ENCODE measurements at places on chromosomes 3 and 15. TPM values are rescaled to one million over a fixed set of nuclear protein-coding genes. Genes with fewer than 3 reads are reported as not detected.

DNA sequence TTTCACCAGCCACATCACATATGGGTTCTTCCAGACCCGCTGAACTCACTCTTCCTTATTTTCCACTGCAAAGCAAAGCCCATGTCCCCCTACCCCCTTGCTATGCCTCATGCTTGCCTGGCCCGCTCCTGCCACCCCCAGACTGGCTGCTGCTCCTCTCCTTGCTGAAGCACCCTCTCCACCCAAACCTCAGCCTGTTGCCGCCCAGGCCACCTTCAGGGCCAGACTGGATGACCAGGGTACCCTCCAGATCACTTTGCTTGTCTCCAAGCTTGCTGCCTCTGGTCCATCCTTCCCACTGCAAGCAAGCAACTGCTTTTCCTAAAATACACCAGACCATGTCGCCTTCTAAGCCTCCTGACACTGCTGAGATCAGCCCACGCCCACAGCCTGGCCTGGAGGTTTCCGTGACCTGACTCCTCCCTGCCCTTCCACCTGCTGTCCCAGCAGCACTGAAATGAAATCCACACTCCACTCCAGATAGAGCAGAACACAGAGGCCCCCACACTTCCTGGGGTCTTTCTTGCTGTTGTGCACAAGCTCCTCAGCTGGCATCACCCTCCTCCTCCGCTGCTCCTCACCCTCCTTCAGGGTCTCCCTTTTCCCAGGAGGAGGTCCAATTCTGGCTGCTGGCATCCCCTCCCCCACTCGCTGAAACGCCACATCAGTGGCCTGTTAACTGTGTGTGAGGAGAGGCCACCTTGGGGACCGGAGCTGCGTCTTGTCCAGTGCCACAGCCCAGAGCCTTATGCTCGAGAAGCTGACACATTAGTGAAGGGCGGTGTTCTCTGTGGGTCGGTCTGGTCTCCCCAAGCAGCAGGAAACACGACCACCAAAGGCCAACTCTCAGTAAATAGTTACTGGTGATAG is 99.1 kb downstream of the ADCY5 start:
- H3K36me3 ChIP-seq: no peaks in the 10 kb centered on the region
- H3K27ac ChIP-seq: no peak overlapping the region
- no peak for DNase-seq
- no peak overlapping the region for H3K4me3 ChIP-seq
- H3K27me3 ChIP-seq: no peaks in the 10 kb centered on the region
- H3K4me1 ChIP-seq: no peaks in the 10 kb centered on the region

DNA sequence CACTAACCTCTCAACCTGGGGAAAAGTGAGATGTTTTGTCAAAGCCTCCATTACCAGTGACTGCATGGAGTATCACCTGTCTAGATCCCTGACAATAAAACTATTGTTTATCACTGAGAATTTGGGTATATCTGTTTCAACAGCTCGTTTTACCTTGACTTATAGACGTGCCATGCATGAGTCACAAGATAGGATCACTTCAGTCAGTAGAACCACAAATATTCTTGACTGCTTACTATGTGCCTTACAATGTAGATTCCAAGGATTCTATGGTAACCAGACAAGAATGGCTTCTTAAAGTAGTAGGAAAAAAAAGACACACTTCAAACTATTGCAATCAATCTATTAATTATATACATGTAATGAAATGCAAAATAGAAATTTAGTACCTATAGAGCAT is 55.7 kb upstream of the GRM7 start:
- no peak overlapping the region for H3K27ac ChIP-seq
- DNase-seq: no peak
- H3K4me1 ChIP-seq: no peaks in the 10 kb centered on the region
- no peaks in the 10 kb centered on the region for H3K36me3 ChIP-seq

- H3K36me3 ChIP-seq: no peaks in the 10 kb centered on the region
- no peaks in the 10 kb centered on the region for H3K4me1 ChIP-seq
- no peak overlapping the region for H3K4me3 ChIP-seq
- no peak overlapping the region for H3K27ac ChIP-seq
Measured at GRCh38 chr3:118348169-118348557, 686.5 kb downstream of the IGSF11 start.

- no peak for DNase-seq
- no peak overlapping the region for H3K4me3 ChIP-seq
- H3K36me3 ChIP-seq: no peaks in the 10 kb centered on the region
Measured at GRCh38 chr15:41990691-41991090, 18.3 kb upstream of the EHD4 start.

DNA sequence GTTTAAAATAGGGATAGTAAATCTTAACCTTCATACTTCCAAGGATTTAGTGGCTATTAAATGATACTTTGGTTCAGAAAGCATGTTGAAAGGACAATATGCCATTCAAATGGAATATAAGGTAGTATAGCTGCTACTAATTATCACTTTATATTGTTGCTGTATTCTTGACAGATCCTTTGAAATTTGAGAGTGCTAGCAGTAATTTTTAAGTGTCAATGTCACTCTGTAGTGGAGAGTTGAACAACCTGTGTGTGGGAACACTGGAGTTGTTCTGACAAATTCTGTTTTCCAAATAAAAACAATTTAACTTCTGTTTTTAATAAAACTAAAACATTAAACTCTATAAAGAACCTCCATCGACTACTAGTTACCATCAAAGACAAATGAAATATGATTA is 565.7 kb downstream of the FGF12 start:
- H3K27ac ChIP-seq: no peak overlapping the region
- H3K27me3 ChIP-seq: no peaks in the 10 kb centered on the region
- H3K4me1 ChIP-seq: no peaks in the 10 kb centered on the region
- no peak overlapping the region for H3K4me3 ChIP-seq
- H3K36me3 ChIP-seq: no peaks in the 10 kb centered on the region
- no peak for DNase-seq

- H3K27me3 ChIP-seq: no peaks in the 10 kb centered on the region
- H3K27ac ChIP-seq: no peak overlapping the region
- DNase-seq: no peak
- no peaks in the 10 kb centered on the region for H3K4me1 ChIP-seq
- H3K4me3 ChIP-seq: no peak overlapping the region
Measured at GRCh38 chr3:191254098-191254873, 55.2 kb downstream of the OSTN start.

DNA sequence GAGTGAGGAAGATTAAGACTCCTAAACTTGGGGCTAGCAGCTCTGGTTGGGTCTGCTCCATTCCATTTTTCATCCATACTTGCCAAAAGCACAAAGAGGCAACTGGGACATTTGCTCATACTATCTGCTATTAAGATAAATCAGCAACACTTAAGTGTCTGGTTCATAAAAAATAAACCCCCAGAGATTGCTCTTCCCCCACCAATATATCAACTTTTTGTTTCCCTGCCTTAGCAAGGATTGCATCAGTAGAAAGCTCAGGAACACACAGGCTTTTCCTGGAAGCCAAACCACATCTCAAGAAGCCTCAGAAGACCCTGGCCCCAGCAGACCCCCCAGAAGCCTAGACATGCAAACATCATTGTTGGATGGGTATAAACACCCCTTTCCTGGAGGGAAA is 232.4 kb upstream of the WNT5A start:
- H3K36me3 ChIP-seq: no peaks in the 10 kb centered on the region
- H3K4me3 ChIP-seq: no peak overlapping the region
- H3K4me1 ChIP-seq: no peaks in the 10 kb centered on the region

DNA sequence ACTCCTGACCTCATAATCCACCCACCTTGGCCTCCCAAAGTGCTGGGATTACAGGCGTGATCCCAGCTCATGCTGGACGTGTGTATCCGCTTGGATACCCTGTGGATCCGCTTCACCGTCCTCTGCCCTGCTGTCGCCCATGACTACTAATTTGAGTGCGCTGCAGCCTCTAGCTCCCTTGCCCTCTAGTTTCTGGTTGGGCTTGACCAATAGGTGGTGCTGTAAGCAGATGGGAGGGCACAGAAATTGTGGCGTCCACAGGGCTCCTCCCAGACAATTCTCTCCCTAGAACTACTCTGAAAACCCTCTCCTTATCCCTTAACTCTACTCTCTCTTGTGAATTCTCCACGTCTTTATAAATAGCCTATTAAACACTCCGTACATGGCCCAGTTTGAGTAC is 36.2 kb downstream of the ZPLD1 start:
- no peak for DNase-seq
- no peaks in the 10 kb centered on the region for H3K27me3 ChIP-seq
- H3K4me3 ChIP-seq: no peak overlapping the region
- H3K4me1 ChIP-seq: no peaks in the 10 kb centered on the region

- H3K4me3 ChIP-seq: no peak overlapping the region
- H3K4me1 ChIP-seq: no peaks in the 10 kb centered on the region
- no peaks in the 10 kb centered on the region for H3K36me3 ChIP-seq
- no peaks in the 10 kb centered on the region for H3K27me3 ChIP-seq
Measured at GRCh38 chr15:87549860-87550259, 706.7 kb downstream of the NTRK3 start.

DNA sequence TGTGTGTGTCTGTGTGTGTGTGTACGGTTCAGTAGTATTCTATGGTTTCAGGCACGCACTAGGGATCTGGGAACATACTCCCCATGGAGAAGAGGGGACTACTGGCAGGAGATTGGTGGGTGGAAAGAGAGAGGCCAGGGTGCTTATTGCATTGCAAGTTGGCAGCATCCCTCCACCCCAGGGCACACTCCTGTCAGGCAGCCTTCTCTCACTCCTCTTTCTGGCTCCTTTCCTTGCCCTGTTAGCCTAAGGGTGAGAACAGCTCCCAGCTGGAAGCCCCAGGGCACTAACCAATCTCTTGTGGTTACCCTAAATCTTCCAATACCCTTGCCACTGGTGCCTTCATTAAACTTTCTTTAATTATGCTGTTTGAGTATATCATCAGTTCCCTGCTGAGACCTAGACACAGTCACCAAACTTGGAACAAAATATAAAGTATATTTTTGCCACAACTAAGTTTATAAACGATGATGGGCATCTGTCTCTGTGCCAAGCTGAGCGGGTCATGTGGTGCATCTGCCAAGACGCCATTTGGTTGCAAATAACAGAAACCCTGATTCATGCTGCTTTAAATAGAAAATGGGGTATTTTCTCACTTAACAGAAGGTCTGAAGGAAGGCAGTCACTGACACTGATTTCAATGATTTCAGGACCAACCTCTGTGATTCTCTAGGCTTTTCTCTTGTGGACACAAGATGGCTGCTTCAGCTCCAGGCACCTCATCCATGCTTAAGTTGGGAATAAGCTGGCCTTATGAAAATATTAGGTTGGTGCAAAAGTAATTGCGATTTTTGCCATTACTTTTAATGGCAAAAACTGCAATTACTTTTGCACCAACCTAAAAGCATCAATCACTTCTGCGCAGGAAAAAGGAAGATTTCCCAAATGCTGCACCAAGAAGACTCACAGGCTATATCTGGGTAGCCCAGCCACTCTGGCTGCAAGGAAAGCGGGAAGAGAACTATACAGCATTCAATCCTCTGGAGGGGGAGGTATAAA is 476.9 kb upstream of the PROK2 start:
- no peaks in the 10 kb centered on the region for H3K36me3 ChIP-seq
- H3K27ac ChIP-seq: no peak overlapping the region
- no peaks in the 10 kb centered on the region for H3K27me3 ChIP-seq
- DNase-seq: no peak
- H3K4me1 ChIP-seq: peaks cover 2% of the 10 kb centered on the region

- no peak overlapping the region for H3K27ac ChIP-seq
- peaks cover 9% of the 10 kb centered on the region for H3K4me1 ChIP-seq
- no peaks in the 10 kb centered on the region for H3K36me3 ChIP-seq
- DNase-seq: peak; percentile 43
- no peak overlapping the region for H3K4me3 ChIP-seq
Measured at GRCh38 chr15:73740152-73741048, 12.8 kb downstream of the INSYN1 start.

- H3K4me1 ChIP-seq: peaks cover 10% of the 10 kb centered on the region
- DNase-seq: no peak
- no peaks in the 10 kb centered on the region for H3K36me3 ChIP-seq
- no peaks in the 10 kb centered on the region for H3K27me3 ChIP-seq
- no peak overlapping the region for H3K4me3 ChIP-seq
- no peak overlapping the region for H3K27ac ChIP-seq
Measured at GRCh38 chr15:45121706-45122417, 7.7 kb downstream of the DUOXA2 start.

GRCh38 chr3:98199020-98199419 is 32.5 kb downstream of the OR5H15 start:
- H3K27ac ChIP-seq: no peak overlapping the region
- no peaks in the 10 kb centered on the region for H3K4me1 ChIP-seq
- no peak overlapping the region for H3K4me3 ChIP-seq
- no peaks in the 10 kb centered on the region for H3K27me3 ChIP-seq
- H3K36me3 ChIP-seq: no peaks in the 10 kb centered on the region

DNA sequence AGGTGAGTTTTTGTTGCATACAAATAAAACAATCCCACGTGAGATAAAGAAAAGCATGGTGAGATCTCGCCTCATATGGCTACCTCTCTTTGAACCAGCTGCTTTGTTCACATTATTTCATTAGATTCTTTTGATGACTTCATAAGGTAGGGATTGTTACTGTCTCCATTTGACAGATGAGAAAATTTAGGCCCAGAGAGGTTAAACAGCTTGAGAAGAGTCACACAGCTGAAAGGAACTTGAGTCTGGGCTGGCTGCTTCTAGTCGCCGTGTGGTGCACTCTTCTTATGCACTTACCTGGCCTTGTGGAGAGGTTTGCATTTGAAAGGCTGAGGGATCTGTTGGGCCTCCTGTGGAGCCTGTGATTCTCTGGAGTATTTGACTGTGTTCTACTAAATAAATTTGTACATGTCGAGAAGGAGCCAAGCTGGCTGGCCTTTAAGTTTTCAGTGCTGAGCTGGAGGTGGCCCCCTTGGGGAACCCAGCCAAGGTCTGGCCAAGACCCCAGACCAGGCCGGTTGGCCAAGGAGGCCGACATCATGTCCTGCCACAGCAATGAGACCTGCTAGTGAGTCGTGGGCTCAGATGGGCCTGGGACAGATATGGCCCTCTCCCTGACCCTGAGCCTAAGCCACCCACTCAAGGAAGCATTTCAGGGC is 125.1 kb downstream of the SMAD6 start:
- no peaks in the 10 kb centered on the region for H3K27me3 ChIP-seq
- H3K4me3 ChIP-seq: no peak overlapping the region
- no peak for DNase-seq
- H3K36me3 ChIP-seq: no peaks in the 10 kb centered on the region

DNA sequence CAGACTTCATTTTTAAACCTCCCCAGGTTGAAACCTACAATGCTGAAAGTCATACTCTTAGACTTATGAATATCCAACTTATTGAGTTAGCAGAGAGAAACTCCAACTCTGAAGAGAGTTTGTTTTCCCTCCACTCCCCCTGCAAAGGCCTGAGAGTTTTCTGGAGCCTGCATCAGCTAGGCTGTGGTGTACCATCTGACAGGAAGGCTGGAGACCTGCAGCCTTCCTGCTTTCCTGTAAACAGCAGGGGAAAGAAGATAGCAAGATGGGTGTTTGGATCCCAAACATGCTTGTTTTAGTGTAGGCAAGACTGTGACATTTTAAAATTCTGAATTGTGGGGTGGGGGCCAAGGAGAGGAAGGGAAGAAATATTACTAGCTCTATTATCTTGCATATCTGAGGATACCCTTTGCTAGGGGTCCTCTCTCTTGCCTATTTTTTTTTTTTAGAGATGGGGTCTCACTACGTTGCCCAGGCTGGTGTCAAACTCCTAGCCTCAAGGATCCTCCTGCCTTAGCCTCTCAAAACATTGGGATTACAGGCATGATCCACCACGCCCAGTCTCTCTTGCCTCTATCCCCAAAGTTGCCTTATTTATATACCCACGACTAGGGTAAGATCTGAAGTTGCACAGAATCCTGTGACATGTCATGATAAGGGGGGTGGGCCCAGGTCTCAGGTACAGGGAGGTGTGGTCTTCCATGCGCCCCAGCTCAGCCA is 51.0 kb upstream of the USP3 start:
- H3K27me3 ChIP-seq: no peaks in the 10 kb centered on the region
- no peak overlapping the region for H3K27ac ChIP-seq
- H3K4me3 ChIP-seq: no peak overlapping the region

LCMT2 gene
- 4.3 TPM for total RNA-seq

CFAP91 gene
- 1.3 TPM for total RNA-seq

SH2D7 gene
- not detected for total RNA-seq

IRAK2 gene
- total RNA-seq: 7.1 TPM

FSIP1 gene
- 0.09 TPM for total RNA-seq

EPHB1 gene
- 0.50 TPM for total RNA-seq

FANCD2OS gene
- total RNA-seq: not detected

SLC7A14 gene
- total RNA-seq: not detected
